ENCODE measurements at places on chromosomes 2 and 18.
A peak's percentile ranks its signal among the peaks of the same experiment; 100 is the strongest.

DNA sequence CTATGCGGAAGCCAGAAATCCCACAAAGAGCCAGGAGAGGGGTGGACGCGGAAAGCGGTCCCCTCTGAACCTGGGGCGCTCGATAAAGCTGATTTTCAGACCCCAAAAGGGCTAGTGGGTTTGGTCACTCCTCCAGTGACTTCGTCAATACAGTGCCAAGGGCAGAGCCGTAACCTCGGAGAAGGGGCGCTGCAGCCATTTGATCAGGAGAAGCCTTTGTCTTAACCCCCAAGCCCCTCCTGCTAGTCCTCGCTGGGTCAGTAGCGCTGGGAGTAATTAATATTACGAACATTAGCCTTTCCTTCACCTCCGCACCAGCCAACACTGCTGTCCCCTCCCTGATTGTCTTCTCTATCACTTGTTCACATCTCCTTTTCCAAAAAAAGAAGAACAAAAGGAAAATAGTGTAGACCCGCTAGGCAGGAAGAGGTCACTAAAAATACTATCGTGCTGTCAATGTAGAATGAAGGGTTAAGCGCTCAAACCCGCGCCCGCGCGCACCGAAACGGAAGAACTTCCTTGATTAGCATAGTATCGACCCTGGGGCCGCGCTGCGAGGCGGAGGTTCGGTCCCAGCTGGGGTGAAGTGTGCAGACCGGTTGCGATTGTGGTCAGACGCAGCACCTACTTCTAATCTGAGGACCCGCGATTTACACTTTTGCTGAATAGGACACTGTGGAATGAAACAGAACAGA lies 63.2 kb upstream of the MAPRE2 start:
- peak; percentile 47 for DNase-seq

DNA sequence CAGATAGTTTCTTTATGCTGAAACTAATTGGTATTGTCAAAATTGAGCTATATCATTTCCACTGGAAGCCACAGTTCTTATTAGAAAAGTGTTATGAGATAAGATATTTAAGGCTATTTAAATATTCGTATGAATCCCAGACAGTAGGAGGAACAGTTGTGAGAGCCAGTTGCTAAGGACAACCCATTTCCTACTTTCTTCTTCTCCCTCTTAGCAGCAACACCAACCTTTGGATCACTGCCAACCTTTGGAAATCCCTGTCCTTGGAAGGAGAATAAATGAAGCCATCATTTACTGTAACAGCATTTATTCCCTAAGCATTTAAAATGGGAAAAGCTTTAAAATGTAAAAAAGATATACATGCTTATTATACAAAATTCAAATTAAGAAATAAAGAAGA lies 85.8 kb downstream of the PLCL1 start:
- DNase-seq, result peak; percentile 25

GRCh38 chr2:148653437-148653836 lies 8.9 kb downstream of the EPC2 start:
- DNase-seq, result no peak

DNA sequence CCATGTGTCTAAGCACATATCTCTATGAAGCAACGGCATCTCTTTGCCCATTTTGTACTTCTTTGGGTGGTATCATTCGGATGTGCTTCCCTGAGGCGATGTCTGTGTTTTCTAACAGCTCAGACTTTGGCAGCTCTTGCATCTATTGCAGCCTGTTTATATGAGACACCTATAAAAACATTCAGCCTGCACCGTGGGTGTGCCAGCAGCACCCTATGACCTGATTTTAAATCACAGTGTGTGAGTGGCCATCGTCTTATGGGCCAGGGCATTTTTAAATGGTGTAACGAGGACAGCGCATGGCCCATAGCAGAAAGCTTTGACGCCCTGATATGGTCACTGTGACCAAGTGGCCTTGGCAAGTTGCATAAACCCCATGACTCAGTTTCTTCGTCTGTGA lies 12.9 kb downstream of the NPAS2 start:
- no peak for DNase-seq

DNA sequence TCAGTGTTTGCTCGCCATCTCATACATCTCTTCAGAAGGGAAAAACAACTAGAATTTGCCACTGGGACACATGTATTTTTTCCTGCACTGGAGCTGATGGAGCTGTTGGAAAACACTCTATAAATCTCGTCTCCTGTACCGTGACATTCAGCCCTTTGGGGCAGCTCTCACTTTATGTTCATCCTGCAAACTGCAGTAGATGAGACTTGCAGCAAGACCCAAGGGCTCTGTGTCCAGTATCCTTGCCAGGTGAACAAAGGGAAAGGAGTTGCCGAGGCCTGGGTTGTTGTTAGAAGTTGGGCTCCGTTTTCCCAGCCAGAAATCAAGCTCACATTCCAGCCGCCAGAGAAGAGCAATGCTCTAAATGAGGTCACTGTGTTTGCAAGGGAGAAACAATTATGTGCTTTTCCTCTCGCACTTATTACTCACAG lies 285.1 kb downstream of the SLC4A3 start:
- no peak for DNase-seq

GRCh38 chr2:76867854-76868253 lies 654.3 kb downstream of the LRRTM4 start:
- DNase-seq, result no peak

DNA sequence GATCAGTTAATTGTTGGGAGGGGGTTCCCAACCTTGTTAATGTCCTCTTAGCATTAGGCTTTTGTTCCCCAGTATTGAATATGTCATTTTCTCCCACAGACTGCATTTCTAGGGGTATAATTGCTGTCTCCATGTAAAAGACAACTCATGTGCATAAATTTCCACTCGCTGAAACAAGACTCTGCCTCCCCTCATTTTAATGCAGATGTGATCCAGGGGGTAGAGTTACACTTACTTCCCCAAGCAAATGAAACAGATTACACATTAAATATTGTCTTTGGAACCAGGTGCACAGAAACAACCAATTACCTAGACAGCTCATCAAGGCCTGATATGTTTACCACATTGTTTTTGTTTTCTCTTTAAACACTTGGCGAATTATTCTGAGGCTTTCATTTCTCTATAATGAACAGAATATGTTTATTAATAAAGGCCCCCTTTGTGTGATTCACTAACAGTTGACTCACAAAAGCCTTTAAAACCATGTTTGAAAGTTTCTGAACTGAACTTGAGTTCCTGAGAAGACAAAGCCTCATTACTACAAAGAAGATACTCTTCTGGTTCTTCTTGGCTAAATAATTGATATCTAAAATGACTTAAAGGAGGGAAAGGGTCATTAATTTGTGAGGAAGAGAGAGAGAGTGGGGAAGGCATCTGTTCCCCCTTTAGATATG lies 15.0 kb upstream of the ACVR1 start:
- DNase-seq, result peak; percentile 63

GRCh38 chr18:22549260-22549937 lies 131.7 kb upstream of the CTAGE1 start:
- no peak for DNase-seq

DNA sequence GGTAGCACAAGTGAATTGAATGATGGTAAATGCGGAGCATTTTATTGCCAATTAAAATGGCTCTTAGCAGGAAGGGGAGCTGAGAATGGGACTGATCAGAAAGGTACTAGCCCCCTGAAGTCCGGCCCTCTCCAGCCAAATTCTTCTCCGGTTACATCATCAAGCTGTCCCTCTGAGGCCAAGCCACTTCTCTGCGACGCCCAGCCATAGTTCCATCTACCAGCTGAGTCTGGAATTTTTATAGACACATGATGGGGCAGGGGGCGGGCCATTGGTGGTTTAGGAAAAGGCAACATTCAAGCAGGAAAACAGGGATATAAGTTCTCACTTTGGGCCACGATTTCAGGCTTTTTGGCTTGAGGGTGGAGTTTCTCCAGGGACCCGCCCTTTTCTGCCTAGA lies 22.7 kb downstream of the RPRM start:
- no peak for DNase-seq

- no peak for DNase-seq
These were observed 191.7 kb downstream of the PRKCE start for GRCh38 chr2:45843136-45843535.

GRCh38 chr2:8027387-8027786 lies 654.5 kb upstream of the ID2 start:
- no peak for DNase-seq

DNA sequence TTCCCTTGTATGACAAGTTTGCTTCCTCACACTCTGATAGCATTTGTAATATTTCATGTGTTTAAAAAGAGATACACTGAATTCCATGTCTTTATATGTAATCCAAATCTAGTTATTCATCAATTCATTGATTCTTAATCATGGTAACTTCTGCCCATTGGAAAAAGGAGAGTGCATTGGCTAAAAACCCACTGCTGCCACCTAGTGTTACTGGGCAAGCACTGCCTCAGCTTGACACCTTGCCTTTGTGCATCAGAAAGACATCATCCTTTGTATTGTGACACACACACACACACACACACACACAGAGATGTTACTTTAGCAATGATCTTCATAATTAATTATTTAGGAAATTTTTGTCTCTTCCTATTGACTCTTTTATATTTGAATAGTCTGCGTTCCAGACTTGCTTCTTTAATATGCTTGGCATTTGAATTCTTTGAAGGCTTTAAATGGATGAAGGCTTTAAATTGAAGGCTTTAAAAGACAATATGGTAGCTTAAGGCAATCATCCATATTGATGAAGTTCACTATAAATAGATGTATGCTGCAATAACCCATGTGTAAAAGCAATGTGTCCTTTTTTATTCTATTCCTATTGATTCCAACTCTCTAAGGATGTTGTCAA lies 414.2 kb upstream of the CHST9 start:
- DNase-seq, result peak; percentile 69

DNA sequence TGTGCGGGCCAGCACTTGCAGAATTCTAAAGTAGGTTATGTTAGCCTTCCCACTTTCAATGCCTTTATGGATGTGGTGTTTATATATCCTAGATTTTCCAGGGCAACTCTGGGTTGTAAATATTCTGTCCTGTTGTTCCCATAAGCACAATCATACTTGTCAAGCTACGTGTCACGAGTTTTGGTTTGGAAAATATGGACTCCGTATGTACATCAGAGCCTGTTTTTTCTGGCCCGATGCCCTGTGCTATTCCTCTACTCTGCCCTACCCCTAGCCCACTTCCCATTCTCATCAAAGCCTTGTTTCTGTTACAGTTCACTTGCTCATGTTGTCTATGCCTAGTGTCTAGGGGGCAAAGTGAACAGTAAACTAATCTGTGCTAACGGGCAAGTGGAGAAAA lies 27.0 kb upstream of the ZEB2 start:
- DNase-seq, result no peak

DNA sequence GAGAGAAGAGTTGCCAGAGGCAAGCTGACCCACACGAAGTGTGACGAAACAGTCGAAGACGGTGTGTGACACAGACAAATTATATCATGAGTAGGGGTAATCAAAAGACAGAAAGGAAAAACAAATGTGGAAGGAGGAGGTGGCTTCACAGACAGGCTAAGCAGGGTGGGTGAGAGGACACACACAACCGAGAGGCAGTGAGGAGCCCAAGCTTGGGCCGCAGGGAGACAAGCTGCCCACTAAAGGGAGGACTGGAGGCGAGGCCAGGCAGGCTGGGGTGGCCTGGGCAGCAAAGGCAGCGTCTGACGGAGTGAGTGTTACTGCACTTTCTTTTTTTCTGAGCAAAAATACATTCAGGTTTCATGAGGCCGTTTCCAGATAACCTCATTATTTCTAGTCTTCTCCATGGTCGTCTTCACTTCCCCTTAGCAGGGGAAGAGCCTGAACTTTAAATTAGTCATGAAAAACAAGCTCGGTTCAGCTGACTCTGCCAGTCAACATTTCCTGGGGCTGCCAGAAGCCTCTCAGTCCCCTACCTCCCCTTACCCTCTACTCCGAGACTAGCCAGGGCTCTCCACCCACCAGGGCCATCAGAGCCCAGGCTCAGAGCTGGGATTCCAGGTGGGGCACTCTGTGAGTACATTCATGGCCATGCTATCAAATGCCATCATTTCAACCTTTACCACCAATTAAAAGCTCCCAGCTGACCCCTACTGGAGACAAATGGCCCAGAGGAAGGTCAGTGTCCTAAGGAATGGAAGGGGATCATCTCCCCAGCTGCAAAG lies 13.8 kb upstream of the ZFP36L2 start:
- no peak for DNase-seq

- no peak for DNase-seq
These were observed 65.1 kb upstream of the COL3A1 start for GRCh38 chr2:188909036-188909435.

DNA sequence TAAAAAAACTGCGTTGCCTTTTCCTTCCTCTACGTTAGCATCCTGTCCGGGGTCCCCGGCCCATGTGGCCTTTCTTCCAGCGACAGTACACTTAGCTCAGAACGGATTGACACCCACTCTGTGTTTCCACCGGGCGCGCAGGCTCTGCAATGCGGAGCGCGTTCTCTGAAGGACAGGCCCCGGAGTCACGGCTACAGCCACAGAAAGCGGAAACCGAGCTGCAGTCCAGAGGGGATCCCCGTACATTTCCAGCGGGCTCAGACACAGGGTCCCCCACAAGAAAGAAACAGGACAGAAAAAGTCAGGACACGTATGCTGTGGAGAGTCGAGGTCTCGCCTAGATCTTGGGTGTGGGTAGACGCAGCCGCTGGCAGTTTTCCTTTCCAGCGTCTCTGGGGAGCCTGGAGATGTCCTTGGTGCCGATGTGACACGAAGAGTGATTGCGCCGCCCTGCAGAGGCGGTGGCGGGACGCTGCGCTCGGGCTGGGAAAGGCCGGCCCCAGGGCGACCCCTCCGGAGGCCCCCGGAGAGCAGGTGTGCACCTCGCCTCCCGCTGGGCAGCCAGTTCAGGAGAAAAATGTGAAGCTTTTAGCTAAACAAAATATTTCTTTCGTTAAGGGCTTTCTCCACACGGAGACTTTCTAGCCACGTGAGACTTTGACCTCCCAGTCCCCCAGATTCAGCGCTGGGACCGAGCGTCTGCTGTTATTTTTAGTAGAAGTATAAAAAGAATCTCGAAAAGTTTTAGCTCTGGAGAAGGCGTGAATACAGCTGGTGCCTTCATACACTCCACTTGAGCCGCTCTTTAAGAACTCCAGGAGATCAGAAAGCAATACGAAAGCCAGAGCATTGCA lies 1.3 kb upstream of the ACKR3 start:
- DNase-seq, result peak; percentile 16

Measured in NCI-H1105 treated with DMSO at 0.1 percent for 48 hours (cell line).